ENCODE measurements at places on chromosomes 6 and 20. TPM values are rescaled to one million over a fixed set of nuclear protein-coding genes. Genes with fewer than 3 reads are reported as not detected.

LTB gene
- total RNA-seq: not detected

DXO gene
- total RNA-seq: 13.1 TPM

DNA sequence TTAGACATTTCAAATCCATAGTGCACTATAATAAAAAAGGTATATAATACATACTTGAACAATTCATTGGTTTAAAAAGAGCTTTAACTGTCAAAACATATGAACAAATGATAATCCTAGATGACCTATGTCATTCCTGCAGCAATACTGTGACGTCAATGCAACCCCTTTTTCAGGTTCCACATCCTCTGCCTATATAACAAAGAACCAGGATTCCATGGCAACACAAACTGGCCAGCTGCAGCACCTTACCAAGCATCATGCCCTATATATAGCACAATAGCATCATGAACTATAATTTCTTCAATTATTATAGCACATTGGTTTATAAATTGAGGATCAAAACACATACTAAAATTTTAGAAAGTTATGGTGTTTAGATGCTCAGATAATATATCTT is 578 bp upstream of the PTCHD4 start:
- H3K4me3 ChIP-seq: no peak overlapping the region
- H3K36me3 ChIP-seq: no peaks in the 10 kb centered on the region
- H3K4me1 ChIP-seq: peaks cover 6% of the 10 kb centered on the region
- peak overlapping the region; percentile 53 for H3K27ac ChIP-seq
- no peaks in the 10 kb centered on the region for H3K27me3 ChIP-seq

DNA sequence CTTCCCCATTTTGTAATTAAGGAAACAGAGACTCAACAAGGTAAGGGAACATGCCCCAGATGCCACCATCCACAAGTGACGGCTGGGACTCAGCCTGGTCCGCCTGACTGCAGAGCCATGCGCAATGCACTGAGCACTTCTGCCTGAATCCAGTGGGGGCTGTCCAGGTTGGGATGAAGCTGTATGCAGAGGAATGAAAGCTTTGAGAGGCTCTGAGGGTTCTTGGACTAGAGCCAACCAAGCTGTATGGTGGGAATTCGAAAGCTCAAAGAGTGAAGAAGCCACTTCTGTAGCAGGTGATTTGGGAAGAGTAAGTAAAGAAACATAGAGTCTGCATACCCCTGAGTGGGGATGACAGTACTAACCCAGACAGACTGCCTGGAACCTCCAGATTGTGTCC is 127.6 kb upstream of the AKAP12 start:
- H3K4me1 ChIP-seq: peaks cover 13% of the 10 kb centered on the region
- no peak overlapping the region for H3K4me3 ChIP-seq
- DNase-seq: no peak
- H3K27ac ChIP-seq: no peak overlapping the region
- peaks cover 15% of the 10 kb centered on the region for H3K27me3 ChIP-seq

DNA sequence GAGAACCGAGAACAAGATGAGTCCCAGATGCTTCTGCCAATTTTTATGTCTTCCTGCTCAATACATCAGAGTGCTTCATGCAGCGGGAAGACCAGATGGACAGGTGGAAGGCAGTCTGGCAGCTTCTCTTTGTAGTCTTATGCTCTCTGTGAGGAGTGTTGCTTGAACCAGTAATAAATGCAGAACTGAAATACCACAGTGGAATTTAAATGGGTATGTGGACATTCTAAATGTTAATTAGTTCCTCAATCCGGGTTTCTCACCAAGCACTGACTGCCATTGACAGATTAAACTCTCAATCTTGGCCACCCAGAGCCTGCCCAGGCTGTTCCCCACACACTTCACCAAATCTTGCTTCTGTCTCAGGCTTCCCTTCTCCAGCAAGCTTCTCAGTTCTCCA is 695.5 kb upstream of the CHD6 start:
- H3K4me3 ChIP-seq: no peak overlapping the region
- no peak overlapping the region for H3K27ac ChIP-seq
- no peaks in the 10 kb centered on the region for H3K4me1 ChIP-seq
- no peak for DNase-seq
- H3K27me3 ChIP-seq: no peaks in the 10 kb centered on the region

GRCh38 chr20:32894026-32894483 is 35.3 kb downstream of the EFCAB8 start:
- H3K4me3 ChIP-seq: no peak overlapping the region
- no peaks in the 10 kb centered on the region for H3K27me3 ChIP-seq
- no peak overlapping the region for H3K27ac ChIP-seq
- no peaks in the 10 kb centered on the region for H3K36me3 ChIP-seq
- no peak for DNase-seq
- no peaks in the 10 kb centered on the region for H3K4me1 ChIP-seq

DNA sequence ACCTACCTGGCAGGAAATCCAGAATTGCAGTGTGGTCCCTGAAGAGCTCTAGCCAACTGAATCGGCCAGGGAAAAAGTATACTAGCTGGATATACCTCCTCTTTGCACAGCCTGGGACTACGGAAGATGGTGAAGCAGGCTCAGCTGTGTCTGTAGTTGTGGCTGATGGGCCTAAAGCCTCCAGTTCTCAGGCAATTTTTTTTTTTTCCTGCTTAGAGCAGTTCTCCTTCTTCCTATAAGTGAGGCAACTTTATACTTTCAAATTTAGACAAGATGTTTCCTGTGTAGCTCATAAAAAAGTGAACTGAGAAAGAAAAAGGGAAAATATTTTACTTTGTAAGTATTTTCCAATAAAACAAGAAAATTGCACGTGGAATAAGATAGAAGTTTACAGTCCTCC is 172.9 kb downstream of the CARMIL1 start:
- H3K4me1 ChIP-seq: no peaks in the 10 kb centered on the region
- no peak overlapping the region for H3K4me3 ChIP-seq
- DNase-seq: no peak
- no peak overlapping the region for H3K27ac ChIP-seq
- no peaks in the 10 kb centered on the region for H3K27me3 ChIP-seq
- no peaks in the 10 kb centered on the region for H3K36me3 ChIP-seq

GRCh38 chr20:51560550-51561307 is 18.2 kb upstream of the NFATC2 start:
- no peaks in the 10 kb centered on the region for H3K36me3 ChIP-seq
- H3K27ac ChIP-seq: no peak overlapping the region
- H3K27me3 ChIP-seq: peaks cover 38% of the 10 kb centered on the region
- H3K4me1 ChIP-seq: peaks cover 29% of the 10 kb centered on the region
- no peak for DNase-seq
